ENCODE measurements at places on chromosomes 1 and 21.

DNA sequence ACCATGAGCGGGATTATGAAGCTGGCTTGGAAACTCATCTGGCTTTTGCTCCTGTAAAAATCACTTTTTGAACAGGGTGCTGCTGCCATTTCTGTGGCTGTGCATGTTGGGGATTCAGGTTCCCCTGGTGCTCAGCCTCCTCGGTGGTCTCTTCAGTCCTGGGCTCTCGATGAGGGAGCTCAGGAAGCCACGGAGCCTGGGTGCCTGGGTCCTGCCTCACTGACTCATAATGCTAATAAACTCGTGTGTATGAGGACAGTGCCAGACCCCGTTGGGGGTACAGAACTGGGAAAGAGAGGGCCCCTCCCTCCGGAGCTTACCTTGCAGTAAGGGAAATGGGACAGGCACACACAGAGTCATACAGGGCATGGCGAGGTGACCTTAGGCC, 5.8 kb downstream of the COQ8A start:
- DNase-seq: no peak

GRCh38 chr1:166174108-166174507, 7.3 kb upstream of the FAM78B start:
- DNase-seq: no peak

DNA sequence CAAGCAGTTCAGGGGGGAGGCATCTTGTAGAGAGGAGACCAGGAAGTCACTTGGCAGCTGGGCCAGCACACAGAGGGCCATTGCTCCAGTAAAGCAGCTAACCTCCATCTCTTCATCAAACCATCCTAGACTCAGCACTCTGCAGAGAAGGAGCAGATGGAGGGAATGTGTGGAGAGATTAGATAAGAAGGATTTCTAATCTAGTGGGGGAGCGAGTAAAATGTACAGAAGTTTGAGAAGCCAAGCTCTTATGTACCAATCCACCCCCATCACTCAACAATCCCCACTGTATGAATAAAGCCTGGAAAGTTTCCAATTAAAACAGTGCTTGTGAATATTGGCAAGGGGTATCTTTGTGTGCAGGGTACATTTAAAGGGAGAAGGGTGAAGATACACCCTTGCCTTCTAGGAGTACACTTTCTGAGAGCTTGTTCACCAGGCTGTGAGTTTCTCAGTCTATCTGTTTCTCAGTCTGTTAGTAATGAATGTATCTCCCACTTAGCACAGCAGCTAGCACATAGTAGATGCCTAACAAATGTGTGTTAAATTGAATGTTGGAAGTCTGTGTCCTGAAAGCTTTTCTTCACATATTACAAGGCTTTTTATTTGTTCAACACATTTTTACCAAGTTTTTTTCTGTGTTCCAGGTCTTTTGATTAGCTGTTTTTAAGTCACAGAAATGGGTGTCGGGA, 142.7 kb upstream of the UBE2U start:
- no peak for DNase-seq

GRCh38 chr1:84271441-84272151, 29.9 kb upstream of the SAMD13 start:
- no peak for DNase-seq

GRCh38 chr21:27694667-27695066, 727.8 kb upstream of the ADAMTS5 start:
- no peak for DNase-seq

- no peak for DNase-seq
Observed at GRCh38 chr1:231736464-231736863, 109.9 kb downstream of the DISC1 start.

GRCh38 chr1:202165942-202166843, 5.8 kb upstream of the PTPN7 start:
- DNase-seq: no peak

GRCh38 chr1:157040802-157041201, 4.7 kb downstream of the ARHGEF11 start:
- no peak for DNase-seq

GRCh38 chr1:198978523-198978922, 339.7 kb downstream of the PTPRC start:
- no peak for DNase-seq

GRCh38 chr21:20031807-20032206, 966.4 kb upstream of the NCAM2 start:
- no peak for DNase-seq
